T-helper 17 cell (primary cell): ENCODE measurements at places on chromosomes 1 and 21. TPM values are rescaled to one million over a fixed set of nuclear protein-coding genes. Genes with fewer than 3 reads are reported as not detected.
A peak's percentile ranks its signal among the peaks of the same experiment; 100 is the strongest.

Gene CFHR5
- total RNA-seq, result not detected

Gene GPR161
- total RNA-seq, result 0.13 TPM

Gene TMOD4
- total RNA-seq, result 3.0 TPM

- no peaks in the 10 kb centered on the region for H3K27me3 ChIP-seq
- peak; percentile 62 for DNase-seq
- peak overlapping the region; percentile 97 for H3K4me3 ChIP-seq
- H3K4me1 ChIP-seq, result peaks cover 34% of the 10 kb centered on the region
- H3K27ac ChIP-seq, result peak overlapping the region; percentile 94
Observed at GRCh38 chr1:15848929-15849774, 1.6 kb downstream of the SPEN start.

DNA sequence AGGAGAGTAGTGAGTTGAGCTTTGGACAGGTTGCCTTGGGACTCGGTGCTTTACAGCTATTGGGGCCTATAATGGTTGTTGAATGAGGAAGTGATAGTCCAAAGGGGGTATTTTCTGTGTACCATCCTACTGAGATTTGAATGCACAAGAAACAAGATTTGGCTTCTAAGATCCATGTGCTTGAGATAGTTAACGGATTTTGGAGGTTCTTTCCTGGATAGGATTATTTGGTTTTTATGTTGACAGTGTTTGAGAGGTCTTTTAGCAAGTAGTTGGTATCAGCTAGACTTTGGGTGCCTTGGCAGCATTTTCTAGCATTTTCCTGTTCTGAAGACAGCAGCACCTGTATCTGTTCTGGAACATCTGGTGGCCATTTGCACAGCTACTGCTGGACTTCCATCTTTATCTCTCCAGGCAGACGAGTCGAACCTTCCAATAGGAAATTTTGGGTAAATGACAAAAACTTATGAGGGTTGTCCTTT, 3.6 kb upstream of the SCAF4 start:
- peak overlapping the region; percentile 11 for H3K27ac ChIP-seq
- no peak for DNase-seq
- no peak overlapping the region for H3K4me3 ChIP-seq
- no peaks in the 10 kb centered on the region for H3K27me3 ChIP-seq
- H3K36me3 ChIP-seq, result no peaks in the 10 kb centered on the region
- peaks cover 3% of the 10 kb centered on the region for H3K4me1 ChIP-seq

GRCh38 chr1:205271277-205271676, 43.5 kb downstream of the TMCC2 start:
- H3K4me3 ChIP-seq, result no peak overlapping the region
- no peak overlapping the region for H3K27ac ChIP-seq
- H3K27me3 ChIP-seq, result peaks cover 4% of the 10 kb centered on the region
- H3K4me1 ChIP-seq, result peaks cover 15% of the 10 kb centered on the region

DNA sequence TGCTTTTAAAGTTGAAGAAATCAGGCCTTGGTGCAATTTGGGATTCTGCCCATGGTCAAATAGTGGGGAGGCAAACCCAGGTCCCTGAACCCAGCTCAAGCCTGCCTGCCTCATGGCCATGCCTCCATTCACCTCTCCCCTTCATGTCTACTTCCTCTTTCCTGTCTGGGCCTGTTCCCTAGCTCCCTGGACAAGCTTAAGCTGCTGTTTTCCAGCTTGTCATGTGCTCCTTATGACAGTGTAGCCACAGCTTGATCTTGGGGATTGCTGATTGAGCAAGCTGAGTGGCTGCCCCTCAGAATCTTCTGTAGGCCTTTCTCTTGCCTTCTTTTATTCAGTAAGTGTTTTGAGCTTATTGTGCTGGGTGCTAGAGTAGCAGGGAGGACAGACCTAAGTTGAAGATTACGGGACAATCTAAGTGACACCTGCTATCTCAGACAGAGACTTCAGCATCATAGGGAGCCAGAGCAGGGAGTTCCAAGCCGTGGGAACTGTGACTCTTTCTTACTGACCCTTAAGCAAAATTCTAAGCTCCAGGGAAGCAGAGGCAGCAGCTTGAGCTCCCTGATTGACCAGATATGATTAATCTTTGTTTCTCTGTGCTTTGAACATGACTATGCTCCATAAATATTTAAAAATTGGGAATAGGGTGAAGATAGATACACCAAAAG, 520 bp upstream of the MR1 start:
- peak overlapping the region; percentile 96 for H3K4me3 ChIP-seq
- peaks cover 38% of the 10 kb centered on the region for H3K4me1 ChIP-seq
- H3K27ac ChIP-seq, result peak overlapping the region; percentile 96
- H3K36me3 ChIP-seq, result no peaks in the 10 kb centered on the region
